ENCODE measurements at places on chromosomes 5 and 9. TPM values are rescaled to one million over a fixed set of nuclear protein-coding genes. Genes with fewer than 3 reads are reported as not detected.

Gene PLEKHG4B
- under 0.01 TPM for total RNA-seq

Gene MZB1
- total RNA-seq, result 0.29 TPM

Gene SPINK13
- total RNA-seq, result not detected

Gene AOPEP
- total RNA-seq, result 66.0 TPM

Gene UGT3A2
- total RNA-seq, result not detected

Gene TNC
- 326 TPM for total RNA-seq

Gene ABLIM3
- 71.4 TPM for total RNA-seq

Gene C5orf52
- total RNA-seq, result not detected

Gene MYO10
- 265 TPM for total RNA-seq

Gene PCDHA1
- total RNA-seq, result not detected

Gene ODF2
- total RNA-seq, result 51.0 TPM

Gene VAV2
- 16.6 TPM for total RNA-seq

Gene FOXI1
- total RNA-seq, result not detected

Gene PTGES
- 138 TPM for total RNA-seq

Gene GABRA1
- not detected for total RNA-seq

Gene HTR1A
- total RNA-seq, result not detected

Gene NMUR2
- total RNA-seq, result under 0.01 TPM

Gene SH3RF2
- 4.2 TPM for total RNA-seq

Gene EQTN
- not detected for total RNA-seq

Gene PDCD1LG2
- 16.0 TPM for total RNA-seq

Gene TAS2R1
- total RNA-seq, result not detected

Gene ELAVL2
- not detected for total RNA-seq

Gene PCDHGB2
- total RNA-seq, result 2.2 TPM

Gene PPP6C
- total RNA-seq, result 29.6 TPM

Gene GPR21
- 1.4 TPM for total RNA-seq

Gene MEF2C
- 11.3 TPM for total RNA-seq

Gene MRPL22
- 12.5 TPM for total RNA-seq

Gene BTNL9
- not detected for total RNA-seq

Gene SLC38A9
- total RNA-seq, result 57.7 TPM

Gene CDH9
- total RNA-seq, result not detected

Gene CAVIN4
- 3.7 TPM for total RNA-seq

Gene SLC6A7
- total RNA-seq, result under 0.01 TPM

Gene GPRIN1
- 11.9 TPM for total RNA-seq

Gene ARL10
- total RNA-seq, result 11.6 TPM

Gene TMEM232
- total RNA-seq, result 2.6 TPM

Gene UNC5A
- not detected for total RNA-seq
